ENCODE measurements at places on chromosomes 5 and 9. TPM values are rescaled to one million over a fixed set of nuclear protein-coding genes. Genes with fewer than 3 reads are reported as not detected.

GRCh38 chr5:55276771-55277170, 30.7 kb downstream of the DHX29 start:
- DNase-seq, result no peak

DNA sequence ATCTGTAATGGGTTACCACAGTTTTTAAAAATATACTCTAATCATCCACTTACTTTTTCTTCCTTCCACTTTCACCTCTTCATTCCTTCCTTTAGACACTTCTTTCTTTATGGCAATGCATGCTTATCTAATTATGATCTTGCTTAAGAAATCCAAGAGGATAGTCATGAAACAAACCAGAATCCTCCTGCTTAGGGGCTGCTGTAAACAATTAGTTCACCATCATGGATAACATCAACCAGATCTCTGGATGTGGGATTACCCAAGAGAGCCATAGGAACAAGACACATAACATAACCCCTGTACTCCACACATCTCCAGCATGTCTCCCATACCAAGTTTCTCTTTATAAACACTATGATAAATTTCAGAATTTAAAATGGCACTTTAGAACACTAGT, 713.4 kb upstream of the PTPRD start:
- DNase-seq, result no peak

DNA sequence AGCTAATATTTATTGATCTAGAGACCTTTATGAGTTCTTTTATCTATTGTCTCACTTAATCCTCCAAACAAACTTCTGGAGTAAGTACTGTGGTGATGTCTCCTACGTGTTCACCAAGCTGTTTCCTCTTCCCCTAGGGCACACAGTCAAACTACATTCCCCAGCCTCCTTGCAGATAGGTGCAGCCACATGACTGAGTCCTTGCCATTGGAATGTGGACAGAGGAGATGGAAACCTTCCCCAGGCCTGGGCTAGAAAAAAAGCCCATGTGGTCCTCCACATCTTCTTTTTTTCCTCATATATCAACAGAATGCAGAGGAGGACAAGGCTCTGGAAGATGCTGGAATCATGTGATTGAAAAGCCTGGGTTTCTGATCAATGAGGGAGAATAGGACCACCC, 88.0 kb downstream of the ANKRD55 start:
- no peak for DNase-seq

DNA sequence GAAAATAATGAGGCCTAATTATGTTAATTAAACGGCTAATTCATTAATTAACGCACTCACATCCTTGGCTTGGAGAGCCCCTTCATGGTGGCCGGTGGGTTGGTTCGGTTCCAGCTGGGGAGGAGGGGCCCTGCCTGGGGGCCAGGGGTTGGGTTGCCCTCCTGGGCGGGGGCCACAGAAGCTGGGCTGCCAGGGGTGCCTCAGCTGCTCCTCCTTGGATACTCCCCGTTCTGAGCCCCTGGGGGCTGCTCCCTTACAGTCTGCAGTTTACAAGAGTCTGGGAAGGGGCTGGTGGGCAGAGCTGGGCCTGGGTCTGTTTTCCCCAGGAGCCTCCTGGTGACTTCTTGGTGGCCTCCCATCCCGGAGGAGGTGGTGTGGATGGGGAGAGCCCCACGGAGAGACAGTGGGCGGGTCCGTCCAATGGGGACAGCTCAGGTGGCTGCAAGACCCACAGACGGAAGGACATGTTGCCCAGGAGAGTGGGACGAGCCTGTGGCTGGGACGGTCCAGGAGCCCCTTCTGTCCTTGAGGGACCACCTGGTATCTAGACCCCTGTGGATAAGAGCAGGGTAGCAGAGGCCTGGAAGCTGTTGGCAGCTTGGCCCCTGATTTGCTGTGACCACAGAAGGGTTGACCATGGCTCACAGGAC, 277.5 kb downstream of the PBX3 start:
- no peak for DNase-seq

GRCh38 chr9:37938121-37938891, 34.4 kb upstream of the SLC25A51 start:
- no peak for DNase-seq

The INSL6 gene
- total RNA-seq, result not detected

DNA sequence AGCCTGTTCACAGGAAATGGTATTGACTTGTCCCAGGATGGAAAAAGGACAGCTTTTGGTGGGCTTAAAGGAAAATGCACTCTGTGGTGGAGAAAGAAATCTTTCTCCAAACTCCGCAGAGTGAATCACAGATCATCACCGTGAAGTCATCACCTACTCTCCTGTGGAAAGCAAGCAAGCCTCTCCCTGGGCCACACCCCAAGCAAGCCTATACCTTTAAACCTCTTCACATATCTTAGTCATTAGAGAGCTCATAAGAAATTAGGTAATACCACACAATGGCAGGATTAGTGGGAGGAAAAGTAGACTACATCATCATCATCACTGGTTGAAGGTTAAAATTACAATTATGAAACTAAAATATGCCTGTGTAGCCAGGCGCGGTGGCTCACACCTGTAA, 23.2 kb downstream of the TLE1 start:
- DNase-seq, result no peak
